ENCODE measurements at places on chromosomes 6 and 20. TPM values are rescaled to one million over a fixed set of nuclear protein-coding genes. Genes with fewer than 3 reads are reported as not detected.

The ID4 gene
- not detected for polyA plus RNA-seq

The RNF8 gene
- polyA plus RNA-seq, result 15.4 TPM

The MDN1 gene
- 7.9 TPM for polyA plus RNA-seq

The SNAP25 gene
- polyA plus RNA-seq, result not detected

The ADGRF5 gene
- not detected for polyA plus RNA-seq

The ALDH5A1 gene
- polyA plus RNA-seq, result 16.0 TPM

The CLVS2 gene
- not detected for polyA plus RNA-seq

The EYS gene
- polyA plus RNA-seq, result 0.04 TPM

The TAAR6 gene
- polyA plus RNA-seq, result not detected

The PROKR2 gene
- not detected for polyA plus RNA-seq

The WFDC10B gene
- polyA plus RNA-seq, result not detected

The DCBLD1 gene
- polyA plus RNA-seq, result 0.60 TPM

The USP49 gene
- 1.5 TPM for polyA plus RNA-seq

The SLC17A4 gene
- not detected for polyA plus RNA-seq

The ZNF391 gene
- 2.1 TPM for polyA plus RNA-seq

The COL9A3 gene
- polyA plus RNA-seq, result 11.9 TPM

The MATN4 gene
- not detected for polyA plus RNA-seq

The APCDD1L gene
- 0.06 TPM for polyA plus RNA-seq

The CRYBG1 gene
- polyA plus RNA-seq, result 18.1 TPM

The MAS1 gene
- polyA plus RNA-seq, result not detected

The SNAI1 gene
- 0.63 TPM for polyA plus RNA-seq

The BLCAP gene
- polyA plus RNA-seq, result 112 TPM

The TULP1 gene
- not detected for polyA plus RNA-seq

The MYLK2 gene
- not detected for polyA plus RNA-seq

The ATAT1 gene
- polyA plus RNA-seq, result 2.0 TPM

The PGBD1 gene
- polyA plus RNA-seq, result 0.64 TPM

The SNX21 gene
- 2.4 TPM for polyA plus RNA-seq

The LIN28B gene
- polyA plus RNA-seq, result not detected

The RIMS4 gene
- polyA plus RNA-seq, result not detected

The SAMD5 gene
- polyA plus RNA-seq, result not detected

The MAN1A1 gene
- polyA plus RNA-seq, result 16.9 TPM

The MPC1 gene
- 38.6 TPM for polyA plus RNA-seq

The VWA7 gene
- polyA plus RNA-seq, result 2.6 TPM

The SOX4 gene
- 1.2 TPM for polyA plus RNA-seq
